ENCODE measurements at places on chromosomes 7 and 10. TPM values are rescaled to one million over a fixed set of nuclear protein-coding genes. Genes with fewer than 3 reads are reported as not detected.

- DNase-seq = no peak
Measured at GRCh38 chr10:118220346-118220850, 121.7 kb downstream of the FAM204A start.

The TRIL gene
- total RNA-seq = 0.17 TPM

DNA sequence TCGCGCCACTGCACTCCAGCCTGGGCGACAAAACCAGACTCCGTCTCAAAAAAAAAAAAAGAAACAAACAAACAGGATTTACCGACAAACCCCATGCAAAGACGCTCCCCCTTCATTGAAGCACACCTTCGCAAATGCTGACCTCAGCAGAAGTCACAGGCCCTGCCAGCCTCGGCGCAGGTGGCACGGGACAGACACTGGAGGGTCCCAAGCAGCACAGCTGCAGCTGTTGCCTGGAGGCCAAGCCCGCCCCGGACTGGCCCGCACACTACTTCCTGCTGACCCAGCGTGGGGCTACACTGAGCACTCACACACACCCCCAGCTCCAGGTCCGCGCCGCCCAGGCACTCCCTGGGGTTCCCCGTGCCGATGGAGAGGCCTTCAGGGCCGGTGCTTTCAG lies 31.2 kb downstream of the SNX8 start:
- DNase-seq = no peak

The CNPY1 gene
- not detected for total RNA-seq

The LRRD1 gene
- total RNA-seq = 0.17 TPM

GRCh38 chr10:49518982-49519578 lies 19.8 kb downstream of the ERCC6 start:
- DNase-seq = peak; percentile 41

All from fibroblast of lung (primary cell).